Left colon (tissue), 2 donors: ENCODE measurements at places on chromosomes 16 and 17. TPM values are rescaled to one million over a fixed set of nuclear protein-coding genes. Genes with fewer than 3 reads are reported as not detected.

ZNF594 gene
- 3.7 TPM for total RNA-seq

CNTROB gene
- 26.7 TPM for total RNA-seq

CDRT15L2 gene
- total RNA-seq, result not detected

CHST6 gene
- 4.0 TPM for total RNA-seq

KRTAP9-8 gene
- total RNA-seq, result not detected

GPR139 gene
- total RNA-seq, result not detected

PIK3R6 gene
- total RNA-seq, result 0.89 TPM

PYDC1 gene
- not detected for total RNA-seq

EFCAB5 gene
- total RNA-seq, result 3.4 TPM

LRRC75A gene
- total RNA-seq, result 62.3 TPM

ITGB4 gene
- 318 TPM for total RNA-seq

NTN1 gene
- total RNA-seq, result 3.2 TPM

KRT33A gene
- total RNA-seq, result not detected

CDH11 gene
- 15.6 TPM for total RNA-seq

PRKCB gene
- total RNA-seq, result 7.3 TPM

OTOP2 gene
- total RNA-seq, result 70.3 TPM

TRAF7 gene
- 99.8 TPM for total RNA-seq

SHCBP1 gene
- total RNA-seq, result 1.2 TPM

CNGB1 gene
- 0.17 TPM for total RNA-seq

GAST gene
- not detected for total RNA-seq

HNF1B gene
- total RNA-seq, result 42.8 TPM

ALDOA gene
- 1,835 TPM for total RNA-seq

DNAH3 gene
- 4.9 TPM for total RNA-seq

MED1 gene
- total RNA-seq, result 25.3 TPM

NPIPA3 gene
- 2.5 TPM for total RNA-seq

C17orf107 gene
- total RNA-seq, result 1.3 TPM

DNAAF8 gene
- 0.67 TPM for total RNA-seq

FN3K gene
- total RNA-seq, result 63.1 TPM

KRTAP2-1 gene
- total RNA-seq, result not detected

ACSM2B gene
- total RNA-seq, result not detected
